GM10248 (cell line): ENCODE measurements at places on chromosomes 7 and 10.

DNA sequence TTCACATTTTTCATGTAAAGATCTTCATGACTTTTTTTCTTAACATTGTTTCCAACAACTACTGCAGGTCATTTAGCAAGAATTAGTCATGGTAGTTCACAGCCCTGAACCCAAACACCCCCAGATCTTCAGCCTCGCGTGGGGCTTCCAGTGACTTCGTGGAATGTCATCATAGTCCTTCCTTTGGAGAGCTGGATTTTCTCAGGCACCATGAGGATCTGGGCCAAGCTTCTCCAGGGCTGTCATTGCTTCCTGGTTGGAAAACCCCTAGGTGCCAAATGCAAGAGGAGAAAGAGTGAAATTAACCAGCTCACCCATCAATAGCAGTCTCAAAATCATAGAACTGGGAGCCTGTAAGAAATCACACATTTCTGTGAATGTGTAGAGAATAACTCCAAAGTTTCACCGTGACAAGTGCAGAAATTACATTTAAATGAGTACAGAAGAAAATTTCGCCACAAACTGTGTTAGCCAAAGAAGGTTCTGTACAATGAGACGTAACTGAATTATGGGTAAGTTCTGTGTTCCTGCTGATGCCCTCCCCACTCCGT lies 175.4 kb downstream of the CELF2 start:
- DNase-seq: no peak

GRCh38 chr10:114635101-114635500 lies 23.0 kb downstream of the ABLIM1 start:
- DNase-seq: no peak

DNA sequence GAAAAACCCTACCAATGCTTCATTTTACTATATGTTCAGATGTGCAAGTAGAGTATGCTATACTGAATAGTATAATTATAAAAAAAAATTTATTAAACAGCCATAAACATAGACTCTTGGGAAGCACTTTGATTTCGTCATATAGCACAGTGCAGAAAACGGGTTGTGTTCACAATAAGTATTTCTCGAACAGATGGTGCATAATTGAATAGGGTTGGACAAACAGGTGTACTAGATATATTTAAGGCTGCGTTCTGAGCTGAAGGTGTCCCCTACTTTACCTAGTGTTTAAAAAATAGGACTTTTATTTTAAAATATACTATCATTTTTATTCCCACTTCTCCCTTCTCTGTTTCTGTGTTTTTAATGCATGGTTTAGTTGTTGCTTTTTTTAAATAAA lies 841.5 kb downstream of the ANKRD7 start:
- no peak for DNase-seq

- no peak for DNase-seq
Observed at GRCh38 chr10:121735263-121735662, 137.0 kb upstream of the FGFR2 start.

DNA sequence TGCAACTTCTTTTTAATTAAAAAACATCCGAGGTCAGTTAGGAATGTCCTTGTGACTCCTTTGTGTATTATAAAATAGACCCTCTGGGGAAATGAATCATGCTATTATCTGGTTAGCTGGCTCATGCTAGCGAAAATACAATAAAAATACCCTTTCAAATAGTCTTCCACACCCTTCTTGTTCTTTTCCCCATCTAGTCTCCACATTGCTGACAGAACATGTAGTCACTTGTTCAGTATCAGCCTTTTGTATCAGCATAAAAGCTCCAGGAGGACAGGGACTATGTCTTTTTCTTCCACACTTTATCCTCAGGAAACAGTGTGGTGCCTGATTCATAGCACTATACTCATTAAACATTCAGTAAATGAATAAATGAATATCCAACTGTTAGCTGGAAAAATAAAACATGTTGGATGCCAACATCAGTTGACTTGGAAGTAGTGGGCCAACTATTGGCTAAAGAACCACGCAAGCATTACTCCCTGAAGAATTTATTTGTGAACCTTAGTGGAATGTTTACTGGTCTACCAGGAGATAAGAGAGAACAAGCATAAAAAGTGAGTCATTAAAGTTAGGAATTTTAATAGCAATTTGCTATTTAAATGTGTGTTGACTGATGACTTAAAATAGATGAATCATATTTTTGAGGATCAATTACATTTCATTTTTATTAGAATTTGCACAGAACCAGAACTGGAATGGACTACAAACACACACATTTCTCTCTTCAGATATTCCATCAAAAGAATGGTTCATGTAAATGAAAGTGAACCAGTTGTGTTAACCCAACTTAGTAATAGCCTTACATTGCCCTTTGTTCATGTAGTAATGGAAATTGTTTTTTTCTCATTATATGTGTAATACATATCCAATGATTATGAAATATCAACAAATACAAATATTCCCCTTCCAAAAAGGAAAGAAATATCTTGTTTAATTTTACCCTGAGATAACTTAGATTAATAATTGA lies 129.6 kb downstream of the DKK1 start:
- no peak for DNase-seq

- no peak for DNase-seq
Observed at GRCh38 chr10:63726867-63727266, 205.7 kb downstream of the REEP3 start.

DNA sequence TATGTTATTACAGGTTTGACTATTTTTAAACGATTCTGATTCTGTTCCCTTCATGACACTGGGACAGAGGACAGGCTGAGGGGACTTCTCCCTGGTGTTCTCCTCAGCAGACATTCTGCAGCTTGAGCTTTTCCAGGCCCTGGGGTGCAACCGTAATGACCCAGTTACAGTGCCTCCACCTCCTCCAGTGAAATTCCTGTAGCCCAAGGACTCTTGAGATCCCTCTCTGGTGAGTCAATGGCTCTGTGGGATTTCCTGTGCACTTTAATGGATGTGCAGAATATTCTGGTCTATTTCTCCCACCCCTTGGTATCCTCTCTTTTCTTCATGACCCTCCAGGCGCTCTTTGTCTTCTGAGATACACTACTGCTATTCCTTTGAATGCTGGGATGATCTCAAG lies 319.3 kb downstream of the INHBA start:
- DNase-seq: no peak

GRCh38 chr7:57308631-57309408 lies 141.2 kb upstream of the ZNF716 start:
- DNase-seq: no peak

DNA sequence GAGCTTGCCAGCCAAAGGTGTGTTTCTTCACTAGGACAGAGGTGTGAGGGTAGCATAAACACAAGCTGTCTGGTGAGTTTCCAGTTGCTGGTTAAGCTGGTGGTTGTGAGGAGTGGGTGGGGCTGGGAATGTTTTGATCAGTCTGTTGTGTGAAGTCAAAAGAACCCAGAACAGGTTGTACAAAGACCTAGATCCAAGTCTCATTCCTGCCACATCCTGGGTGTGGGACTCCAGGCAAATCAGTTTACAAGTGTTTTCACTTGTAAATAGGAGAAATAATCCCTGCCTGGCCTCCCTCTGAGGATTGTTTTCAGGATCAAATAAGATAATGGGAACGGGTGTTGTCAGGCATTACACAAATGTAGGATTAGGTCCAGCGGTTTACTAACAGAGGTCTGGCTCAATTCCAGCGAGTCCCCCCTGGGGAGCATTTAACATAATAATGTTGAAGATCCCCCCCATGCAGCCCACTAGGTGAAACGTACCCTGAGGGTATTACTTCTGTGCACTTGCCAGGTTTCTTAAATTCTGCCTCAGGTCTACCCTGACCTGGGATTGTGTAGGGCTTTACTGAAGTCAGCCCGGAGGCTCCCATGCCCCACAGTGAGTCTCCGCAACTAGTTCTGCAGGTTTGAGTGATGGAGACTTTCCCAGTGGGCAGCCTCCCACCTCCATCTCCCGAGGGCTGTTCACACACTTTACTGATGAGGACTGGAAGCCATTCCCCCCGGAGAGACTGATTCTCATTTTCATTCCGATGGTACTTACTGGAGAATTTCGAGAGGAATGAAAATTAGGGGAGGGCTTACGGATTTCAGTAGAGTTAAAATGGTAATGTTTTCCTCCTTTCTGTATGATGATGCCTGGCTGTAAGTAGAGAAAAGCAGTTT lies 2.7 kb upstream of the FRAT2 start:
- DNase-seq: no peak

DNA sequence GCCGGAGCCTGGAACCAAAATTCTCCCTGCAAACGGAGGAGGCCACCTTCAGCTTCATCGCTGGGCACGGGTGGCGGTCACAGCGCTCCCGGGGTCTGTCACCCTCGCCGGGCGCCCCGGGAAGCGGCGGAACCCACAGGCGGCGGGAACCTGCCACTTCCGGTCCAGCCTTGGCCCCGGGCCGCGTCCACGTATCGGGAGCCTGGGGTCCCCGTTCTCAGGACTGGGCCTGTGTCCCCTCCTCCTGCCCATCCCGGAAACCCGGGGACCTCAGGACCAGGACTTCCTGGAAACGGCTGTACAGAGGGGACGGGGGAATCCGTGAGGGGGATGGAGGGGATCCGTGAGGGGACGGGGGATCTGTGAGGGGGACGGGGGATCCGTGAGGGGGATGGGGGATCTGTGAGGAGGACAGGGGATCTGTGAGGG lies 25.4 kb downstream of the PDGFA start:
- peak; percentile 84 for DNase-seq

DNA sequence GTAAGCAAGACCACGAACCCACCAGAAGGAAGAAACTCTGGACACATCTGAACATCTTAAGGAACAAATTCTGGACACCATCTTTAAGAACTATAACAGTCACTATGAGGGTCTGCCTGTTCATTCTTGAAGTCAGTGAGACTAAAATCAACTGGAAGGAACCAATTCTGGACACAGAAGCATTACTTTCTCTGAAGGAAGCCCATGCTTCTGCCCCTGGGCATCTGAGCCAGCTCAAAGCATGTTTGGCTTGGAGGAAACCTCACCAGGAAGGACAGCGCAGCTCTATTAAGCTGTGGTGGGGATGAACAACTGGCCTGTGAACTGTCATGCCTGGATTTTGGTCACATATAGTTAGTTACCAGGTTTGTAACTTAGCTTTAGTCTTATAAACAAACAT lies 132.4 kb upstream of the GDF10 start:
- DNase-seq: no peak

DNA sequence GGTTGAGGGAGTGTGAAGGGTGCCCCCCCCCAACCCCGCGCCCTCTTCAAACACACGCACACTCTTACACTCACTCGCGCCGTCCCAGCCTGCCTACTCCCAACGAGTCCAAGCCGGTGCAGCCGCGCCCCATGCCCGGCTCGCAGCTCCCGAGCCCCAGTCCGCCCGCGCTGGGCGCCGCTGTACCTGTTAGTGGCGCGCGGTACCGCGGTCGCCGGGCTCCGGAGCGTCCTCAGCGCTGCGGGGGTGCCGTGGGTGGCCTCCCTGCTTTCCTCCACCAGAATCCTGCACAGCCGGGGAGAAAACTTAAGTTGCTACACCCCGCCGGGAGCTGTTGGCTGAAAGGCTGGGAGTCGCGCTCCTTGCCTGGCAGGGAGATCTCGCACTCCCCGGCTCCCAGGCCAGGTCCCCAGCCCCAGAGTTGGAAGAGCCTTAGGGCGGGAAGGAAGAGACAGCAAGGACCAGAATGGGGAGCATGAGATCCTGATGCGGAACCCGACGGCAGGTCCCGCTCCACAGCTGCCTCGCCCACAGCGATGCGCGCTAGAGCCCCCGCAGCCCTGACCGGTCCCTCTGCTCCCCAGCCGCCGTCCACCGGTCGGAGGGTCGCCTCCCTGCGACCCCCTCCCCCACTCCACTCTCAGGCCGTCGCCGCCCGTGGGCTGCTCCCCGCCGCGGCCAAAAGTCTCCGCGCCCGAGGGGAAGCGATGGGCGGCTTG lies 863 bp downstream of the ST8SIA6 start:
- DNase-seq: peak; percentile 24

DNA sequence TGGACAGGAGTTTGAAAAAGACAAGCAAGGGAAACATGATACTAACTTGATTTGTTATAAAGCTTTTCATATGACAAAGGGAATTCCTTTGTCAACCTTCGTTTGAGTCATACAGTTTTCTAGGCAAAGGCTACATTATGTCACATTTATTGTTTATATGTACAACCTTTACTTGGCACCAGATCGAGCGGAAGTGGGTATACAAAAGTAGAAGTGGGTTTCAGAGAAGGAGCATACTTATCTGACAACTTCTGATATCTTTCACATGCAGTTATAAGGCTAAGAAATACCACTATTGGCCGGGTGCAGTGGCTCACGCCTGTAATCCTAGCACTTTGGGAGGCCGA lies 11.0 kb downstream of the STMP1 start:
- DNase-seq: no peak

GRCh38 chr7:126485791-126486190 lies 767.0 kb downstream of the GRM8 start:
- no peak for DNase-seq

- DNase-seq: no peak
Observed at GRCh38 chr10:116088985-116089384, 184.0 kb downstream of the GFRA1 start.

- DNase-seq: no peak
Observed at GRCh38 chr10:130492266-130492934, 356.2 kb downstream of the GLRX3 start.

- no peak for DNase-seq
Observed at GRCh38 chr7:37048674-37049073, 324.4 kb upstream of the AOAH start.

- DNase-seq: no peak
Observed at GRCh38 chr10:132149917-132150316, 36.8 kb upstream of the DPYSL4 start.

DNA sequence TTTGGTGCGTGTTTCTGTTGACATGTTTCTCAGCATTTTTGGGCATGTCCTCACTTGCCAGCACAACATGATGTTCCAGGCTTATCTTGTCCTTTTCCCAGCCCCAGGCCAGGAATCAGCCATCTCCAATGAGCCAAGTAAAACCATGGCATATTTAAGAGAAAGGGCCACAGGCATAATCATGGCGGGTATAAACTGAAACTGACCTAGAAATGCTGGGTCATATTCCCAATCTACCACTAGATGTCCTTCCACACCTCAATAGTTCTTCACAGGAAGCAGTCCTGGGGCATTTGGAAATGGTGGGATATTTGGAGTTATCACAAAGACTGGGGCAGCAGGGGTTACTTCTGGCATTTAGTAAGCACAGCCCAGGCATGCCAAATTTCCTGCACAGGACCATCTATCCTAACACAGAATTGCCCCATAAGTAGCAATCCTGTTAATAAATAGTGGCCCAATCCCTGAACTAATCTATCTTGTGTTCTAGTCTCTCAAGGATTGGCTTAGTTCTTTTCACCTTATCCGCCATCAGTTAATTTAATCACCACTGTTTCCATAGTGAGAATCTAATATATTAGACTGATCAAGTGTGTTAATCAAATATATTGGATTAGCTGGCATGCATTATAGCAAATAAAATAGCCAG lies 101.6 kb downstream of the NPSR1 start:
- DNase-seq: no peak
